Mucosa of descending colon (tissue), 3 donors: ENCODE measurements at places on chromosomes 16 and 17. TPM values are rescaled to one million over a fixed set of nuclear protein-coding genes. Genes with fewer than 3 reads are reported as not detected.

Gene KIFC3
- total RNA-seq, result 17.2 TPM

Gene C17orf67
- total RNA-seq, result 3.4 TPM

Gene TP53TG3F
- total RNA-seq, result not detected

Gene SUZ12
- total RNA-seq, result 30.7 TPM

Gene NTN1
- total RNA-seq, result 61.8 TPM

Gene TMEM235
- not detected for total RNA-seq

Gene CETP
- 0.35 TPM for total RNA-seq

Gene GRAP
- 2.5 TPM for total RNA-seq

Gene FBXO31
- total RNA-seq, result 54.2 TPM

Gene KRT40
- 0.22 TPM for total RNA-seq

Gene CCR7
- 0.87 TPM for total RNA-seq

Gene CMTM2
- not detected for total RNA-seq

Gene TEX19
- not detected for total RNA-seq

Gene LGALS9B
- total RNA-seq, result 55.3 TPM

Gene GNAO1
- total RNA-seq, result 113 TPM

Gene KRT35
- not detected for total RNA-seq

Gene ARHGAP44
- 34.4 TPM for total RNA-seq
